Stimulated activated CD8-positive, alpha-beta memory T cell treated with anti-CD3 and anti-CD28 coated beads, Interleukin-7, amount 100 ng/mL, for 48 hours (primary cell): ENCODE measurements at places on chromosomes 3 and 15.

DNA sequence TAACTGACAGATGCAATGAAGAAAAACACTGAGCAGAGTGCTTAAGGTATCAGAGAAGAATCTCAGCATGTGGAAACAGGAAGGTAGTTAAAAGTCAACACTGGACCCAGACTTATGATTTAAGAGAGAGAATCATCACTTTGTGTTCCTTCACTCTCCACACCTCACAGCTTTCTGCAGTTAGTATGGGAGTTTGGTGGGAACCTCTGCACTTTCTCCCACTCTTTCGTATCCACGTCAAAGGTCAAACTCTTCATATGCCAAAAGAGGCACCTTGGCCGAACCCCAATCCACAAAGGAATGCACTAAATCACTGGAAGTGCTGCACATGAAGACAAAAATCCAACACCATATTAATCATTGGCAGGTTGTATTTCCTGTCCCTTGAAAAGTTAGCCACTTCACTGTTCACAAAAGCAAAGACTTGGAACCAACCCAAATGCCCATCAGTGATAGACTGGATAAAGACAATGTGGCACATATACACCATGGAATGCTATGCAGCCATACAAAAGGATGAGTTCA lies 361.2 kb downstream of the MAGI1 start:
- no peak for DNase-seq

DNA sequence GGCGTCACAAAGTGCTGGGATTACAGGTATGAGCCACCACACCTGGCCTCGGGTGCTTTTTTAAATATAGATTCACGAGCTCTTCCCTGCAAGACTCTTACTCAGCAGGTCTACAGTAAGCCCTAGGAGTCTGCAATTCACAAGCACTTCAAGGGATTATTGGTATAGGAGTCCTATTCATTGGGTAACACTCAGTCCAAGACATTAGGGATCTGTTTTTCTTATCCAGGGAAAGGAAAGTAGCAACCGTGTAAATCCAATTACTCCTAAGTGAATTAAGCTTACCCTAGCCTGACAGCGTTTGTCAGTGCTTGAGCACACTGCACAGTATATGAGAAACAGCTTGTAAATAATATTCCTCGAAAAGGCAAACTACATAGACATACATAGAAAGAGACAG lies 109.9 kb downstream of the SENP2 start:
- DNase-seq, result no peak

DNA sequence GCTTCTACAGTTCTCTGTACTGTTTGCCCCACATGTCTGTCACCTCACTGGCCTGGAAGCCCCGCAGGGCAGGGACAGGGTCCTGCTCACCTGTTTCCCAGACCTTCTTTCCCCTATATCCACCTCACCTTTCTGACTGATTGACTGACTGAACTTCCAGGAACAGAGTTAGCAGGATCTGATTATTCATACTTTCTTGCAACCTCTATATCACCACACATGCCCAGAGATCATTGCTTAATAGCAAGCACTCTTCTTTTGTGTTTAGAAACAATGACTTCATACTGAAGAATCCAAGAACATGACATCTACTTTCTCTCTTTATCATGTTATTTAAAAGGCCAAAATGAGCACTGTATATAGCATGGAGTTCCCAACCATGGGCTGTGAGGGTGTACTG lies 18.0 kb upstream of the CLEC3B start:
- DNase-seq, result no peak

- no peak for DNase-seq
Measured at GRCh38 chr3:16262174-16262573, 2.6 kb downstream of the DPH3 start.

GRCh38 chr3:78026318-78026828 lies 986.5 kb downstream of the ROBO2 start:
- no peak for DNase-seq
